ENCODE measurements at places on chromosomes 1 and 21.

- DNase-seq: peak; percentile 79
Measured at GRCh38 chr1:219174460-219175211, 958 bp downstream of the LYPLAL1 start.

DNA sequence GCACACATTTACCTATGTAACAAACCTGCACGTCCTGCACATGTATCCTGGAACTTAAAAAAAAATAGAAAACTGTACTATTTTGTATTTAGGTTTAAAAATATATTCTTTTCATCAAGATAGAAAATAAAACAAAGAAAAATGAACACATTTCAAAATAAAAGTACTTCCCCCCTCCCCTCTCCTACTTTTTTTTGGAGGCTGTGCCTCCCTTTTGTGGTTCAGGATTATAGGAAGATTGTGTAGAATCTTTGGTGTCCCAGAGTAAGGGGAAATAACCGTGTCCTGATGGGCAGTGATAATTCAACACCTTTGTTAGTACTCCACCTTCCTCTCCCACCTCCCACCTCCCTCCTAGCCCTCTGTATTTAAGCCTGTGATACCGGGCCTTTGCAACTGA lies 40.1 kb downstream of the TRIM62 start:
- no peak for DNase-seq

DNA sequence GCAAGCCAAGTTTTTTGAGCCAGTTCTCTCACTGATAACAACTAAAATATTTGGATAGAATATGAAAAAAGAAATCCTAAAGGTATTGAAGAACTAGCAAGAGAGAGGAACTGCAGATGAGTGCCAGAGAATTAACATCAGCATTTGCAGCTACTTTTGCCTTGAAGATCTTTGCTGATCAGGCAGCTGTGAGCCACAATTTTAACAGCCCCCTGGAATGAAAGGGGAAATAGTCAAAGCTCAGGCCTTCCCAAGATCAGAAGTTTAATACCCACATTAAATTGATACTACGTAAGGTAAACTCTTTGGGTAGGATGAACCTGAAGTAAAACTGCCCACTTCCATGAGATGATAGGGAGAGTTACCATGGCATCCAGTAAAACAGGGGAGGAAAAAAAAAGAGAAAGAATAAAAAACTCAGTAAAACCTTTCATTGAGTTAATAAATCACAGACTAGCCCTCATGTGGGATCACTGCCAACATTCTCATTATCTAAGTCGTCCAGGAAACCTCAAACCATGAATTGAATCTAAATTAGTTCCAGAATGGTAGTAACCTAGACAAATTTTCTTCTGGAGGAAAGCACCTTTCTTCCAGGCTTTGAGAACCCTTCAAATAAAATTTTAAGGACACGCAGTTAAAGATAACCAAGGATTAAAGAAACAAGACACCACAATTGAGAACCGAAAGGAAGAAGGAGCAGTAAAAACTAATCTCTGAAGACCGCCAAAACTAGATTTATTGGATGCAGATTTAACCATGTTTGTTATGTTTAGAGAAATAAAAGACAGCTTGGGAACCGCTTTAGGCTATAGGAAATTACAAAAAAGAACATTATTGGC lies 28.3 kb downstream of the SCP2 start:
- DNase-seq: peak; percentile 97

DNA sequence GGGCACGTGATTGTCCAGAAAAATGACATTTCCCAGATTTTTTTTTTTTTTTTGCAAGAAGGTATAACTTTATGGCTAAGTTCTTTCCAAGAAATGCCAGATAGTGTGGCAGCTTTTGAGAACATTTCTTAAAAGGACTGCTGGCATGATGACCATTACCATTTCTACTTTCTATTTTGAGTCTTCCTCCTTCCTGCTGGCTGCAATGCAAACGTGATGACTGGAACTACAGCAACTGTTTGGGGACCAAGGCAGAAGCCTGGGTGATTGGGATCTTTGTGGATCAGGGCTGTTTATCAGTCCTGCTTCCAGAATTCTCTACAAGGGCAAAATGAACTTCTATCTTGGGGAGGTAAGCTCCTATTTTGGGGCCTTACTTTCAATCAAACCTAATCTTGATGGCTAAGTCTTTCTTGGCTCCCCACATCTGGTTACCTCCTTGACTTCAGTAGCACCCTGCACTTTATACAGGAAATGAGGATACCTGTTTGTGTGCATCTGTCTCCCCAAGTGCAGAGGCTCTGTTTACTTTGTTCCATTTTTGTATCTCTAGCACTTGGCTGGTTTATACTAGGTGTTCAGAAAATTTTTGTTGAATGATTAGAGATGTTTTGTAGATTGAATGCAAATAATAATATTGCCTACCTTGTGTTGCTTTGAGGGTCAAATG lies 3.7 kb upstream of the DDX20 start:
- DNase-seq: no peak

- DNase-seq: no peak
Measured at GRCh38 chr1:219227360-219228057, 53.8 kb downstream of the LYPLAL1 start.

All from fibroblast of skin of right quadriceps (primary cell).